ENCODE measurements at places on chromosomes 7 and 10. TPM values are rescaled to one million over a fixed set of nuclear protein-coding genes. Genes with fewer than 3 reads are reported as not detected.

DNA sequence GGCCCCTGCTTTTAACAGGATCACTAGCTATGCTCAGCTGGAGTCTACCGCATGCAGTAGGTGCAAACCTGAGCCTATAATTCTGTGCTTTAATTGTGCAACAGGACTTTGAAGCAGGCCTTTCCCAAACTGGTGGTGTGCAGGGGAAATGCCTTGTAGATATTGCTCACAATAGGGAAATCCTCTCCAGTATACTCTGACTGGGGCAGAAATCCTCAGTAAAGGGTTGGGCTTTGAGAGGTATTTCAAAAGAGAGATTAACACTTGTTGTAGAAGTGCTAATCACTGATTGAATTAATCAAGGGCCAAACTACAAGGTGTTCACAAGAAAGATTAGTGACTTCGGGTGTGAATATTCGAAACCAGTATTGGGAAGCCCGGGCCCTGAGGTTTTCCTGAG is 58.5 kb upstream of the EXOC6 start:
- no peak for DNase-seq

GRCh38 chr7:111560773-111561653 is 1.3 kb downstream of the IMMP2L start:
- no peak for DNase-seq

DNA sequence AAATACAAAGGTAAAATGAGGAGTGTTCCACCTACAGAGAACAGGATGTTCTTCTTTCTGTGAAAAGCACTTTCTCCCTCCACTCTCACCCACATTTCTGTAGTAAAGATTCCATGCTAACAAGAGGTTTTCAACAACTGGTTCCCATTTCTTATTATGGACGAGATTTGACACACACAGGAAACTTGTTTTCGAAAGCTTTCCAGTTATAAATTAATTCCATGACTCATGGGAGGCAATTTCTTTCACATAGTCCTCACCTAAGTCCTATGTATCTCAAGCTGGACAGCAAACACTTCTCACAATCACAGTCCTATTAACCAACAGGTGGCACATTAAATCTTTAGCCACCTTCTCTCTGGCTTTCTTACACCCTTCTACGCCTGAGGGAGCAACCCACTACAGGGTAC is 24.5 kb downstream of the RAPGEF5 start:
- no peak for DNase-seq

DNA sequence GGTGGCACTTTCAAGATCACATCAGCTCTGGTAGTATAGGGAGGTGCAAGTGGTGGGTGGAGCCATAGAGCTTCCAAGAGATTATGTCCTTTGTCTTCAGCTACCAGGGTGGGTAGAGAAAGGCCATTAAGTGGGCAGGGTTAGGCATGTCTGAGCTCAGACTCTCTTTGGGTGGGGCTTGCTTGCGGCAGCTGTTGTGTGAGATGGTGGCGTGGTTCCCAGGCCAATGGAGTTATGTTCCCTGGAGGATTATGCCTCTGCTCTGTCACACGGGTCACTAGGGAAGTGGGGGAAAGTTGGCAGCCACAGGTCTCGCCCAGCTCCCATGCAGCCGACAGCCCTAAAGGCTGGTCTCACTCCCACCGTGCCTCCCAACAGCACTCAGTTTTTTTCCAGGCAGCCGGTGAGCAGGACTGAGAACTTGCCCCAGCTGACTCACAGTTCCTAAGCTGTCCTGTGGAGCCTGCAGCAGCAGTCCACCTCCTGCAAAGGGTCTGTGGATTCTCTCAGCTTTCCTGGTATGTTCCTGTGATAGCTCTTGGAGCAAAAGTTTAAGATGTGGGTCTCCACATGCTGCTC is 459.0 kb downstream of the SH2D4B start:
- no peak for DNase-seq

HYAL4 gene
- not detected for total RNA-seq

Data from Right ventricle myocardium superior (tissue), 1 donor.